ENCODE measurements at places on chromosomes 3 and 15.

- DNase-seq = no peak
Measured at GRCh38 chr3:142857056-142857455, 31.8 kb downstream of the PCOLCE2 start.

- DNase-seq = no peak
Measured at GRCh38 chr3:149638228-149639092, 19.4 kb downstream of the WWTR1 start.

DNA sequence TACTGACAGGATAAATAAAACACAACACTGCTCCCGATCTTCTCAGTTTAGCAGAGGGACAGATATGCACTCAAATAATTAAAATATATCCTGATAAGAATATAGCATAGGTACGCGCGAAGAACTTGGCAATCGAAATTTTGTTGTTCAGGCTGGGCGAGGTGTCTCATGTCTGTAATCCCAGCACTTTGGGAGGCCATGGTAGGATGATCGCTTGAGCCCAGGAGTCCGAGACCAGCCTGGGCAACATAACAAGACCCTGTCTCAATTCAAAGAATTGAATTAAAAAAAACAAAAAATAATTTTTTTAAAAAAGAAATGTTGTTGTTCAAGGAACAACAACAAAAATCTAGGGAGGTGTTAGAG, 7.6 kb downstream of the B2M start:
- DNase-seq = no peak

DNA sequence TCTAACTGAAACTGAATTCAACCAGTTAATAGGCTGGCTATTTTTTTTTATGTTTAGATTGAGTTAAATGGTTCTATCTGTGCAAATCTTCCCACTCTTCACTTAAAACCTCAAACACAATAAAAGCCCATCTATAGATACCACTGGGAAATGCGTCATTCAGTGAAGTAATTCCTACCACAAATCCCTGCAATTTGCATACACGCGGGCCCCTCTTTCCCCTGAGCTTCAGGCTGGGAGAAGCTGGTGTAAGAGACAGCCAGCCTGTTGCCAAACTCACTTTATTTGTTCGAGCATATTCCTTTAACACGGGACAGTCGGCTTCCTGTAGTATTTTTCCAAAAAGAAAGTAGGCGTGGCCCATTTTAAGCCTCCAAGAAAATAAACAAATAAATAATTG, 26.0 kb upstream of the MCTP2 start:
- no peak for DNase-seq

- no peak for DNase-seq
Measured at GRCh38 chr3:195009616-195010015, 261.3 kb downstream of the XXYLT1 start.

DNA sequence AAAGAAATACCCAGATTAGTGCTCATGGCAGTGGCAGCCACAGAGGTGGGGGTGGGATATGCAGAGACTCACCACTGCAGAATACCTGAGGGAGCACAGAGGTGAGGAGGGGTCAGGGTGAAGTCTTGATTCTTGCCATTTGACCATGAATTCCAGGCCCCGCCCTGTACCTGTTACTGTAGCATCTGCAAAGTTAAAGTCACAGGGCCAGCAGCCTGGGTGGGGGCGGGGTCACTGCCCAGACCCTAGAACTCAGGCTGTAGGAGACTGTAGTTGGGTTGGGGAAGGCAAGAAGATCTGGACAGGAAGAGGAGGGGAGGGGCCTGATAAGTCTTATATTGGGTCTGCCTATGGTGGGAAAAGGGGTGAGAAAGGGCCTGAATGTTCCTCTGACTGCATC, 14.5 kb downstream of the CCDC71 start:
- DNase-seq = no peak

Data from neuronal stem cell (in vitro differentiated cells).